ENCODE measurements at places on chromosomes 16 and 17.

GRCh38 chr16:64773184-64773583 lies 348.7 kb downstream of the CDH11 start:
- DNase-seq: no peak

GRCh38 chr16:11609474-11610120 lies 22.9 kb upstream of the LITAF start:
- DNase-seq: no peak

- no peak for DNase-seq
These were observed 11.2 kb downstream of the SPNS3 start for GRCh38 chr17:4444782-4445473.

DNA sequence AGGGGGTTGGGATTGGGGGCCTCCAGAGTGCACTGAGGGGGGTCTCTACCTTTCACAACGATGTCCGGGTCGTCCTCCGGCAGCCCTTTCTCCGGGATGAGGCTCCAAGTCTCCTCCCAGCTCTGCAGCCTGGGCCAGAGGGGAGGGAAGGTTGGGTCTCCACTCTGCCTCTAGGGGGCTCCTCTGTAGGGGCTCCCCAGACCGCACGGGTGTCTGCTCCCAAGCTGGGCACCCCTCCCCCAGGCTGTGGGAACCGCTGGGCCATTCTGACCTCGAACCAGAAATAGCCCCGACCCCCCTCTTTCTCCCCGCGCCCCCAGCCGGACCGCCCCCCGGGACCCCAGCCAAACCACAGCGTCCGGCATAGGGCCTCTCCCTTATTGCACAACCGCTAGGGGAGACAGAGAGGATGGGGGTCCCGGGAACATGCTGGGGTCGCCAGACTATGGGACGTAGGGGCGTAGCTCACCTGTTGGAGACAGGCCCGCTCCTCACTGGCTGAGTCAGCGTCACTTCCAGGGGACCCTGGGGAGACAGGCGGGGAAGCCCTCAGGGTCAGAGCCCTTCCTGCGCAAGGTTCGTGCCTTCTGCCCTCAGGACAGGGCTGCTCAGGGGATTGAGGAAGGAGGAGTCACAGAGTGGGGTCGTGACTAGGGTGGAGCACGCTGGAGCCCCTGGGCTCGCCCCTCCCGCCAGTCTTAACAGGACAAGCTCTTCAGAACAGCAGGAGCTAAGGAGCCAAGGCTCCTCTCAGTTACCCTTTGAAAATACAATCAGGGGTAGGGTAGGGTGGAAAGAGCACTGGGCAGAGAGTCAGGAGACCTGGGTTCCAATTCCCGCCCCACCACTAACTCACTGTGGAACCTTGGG lies 2.7 kb downstream of the PLEKHH3 start:
- DNase-seq: no peak

GRCh38 chr17:12909046-12909445 lies 108.8 kb downstream of the ELAC2 start:
- DNase-seq: no peak

DNA sequence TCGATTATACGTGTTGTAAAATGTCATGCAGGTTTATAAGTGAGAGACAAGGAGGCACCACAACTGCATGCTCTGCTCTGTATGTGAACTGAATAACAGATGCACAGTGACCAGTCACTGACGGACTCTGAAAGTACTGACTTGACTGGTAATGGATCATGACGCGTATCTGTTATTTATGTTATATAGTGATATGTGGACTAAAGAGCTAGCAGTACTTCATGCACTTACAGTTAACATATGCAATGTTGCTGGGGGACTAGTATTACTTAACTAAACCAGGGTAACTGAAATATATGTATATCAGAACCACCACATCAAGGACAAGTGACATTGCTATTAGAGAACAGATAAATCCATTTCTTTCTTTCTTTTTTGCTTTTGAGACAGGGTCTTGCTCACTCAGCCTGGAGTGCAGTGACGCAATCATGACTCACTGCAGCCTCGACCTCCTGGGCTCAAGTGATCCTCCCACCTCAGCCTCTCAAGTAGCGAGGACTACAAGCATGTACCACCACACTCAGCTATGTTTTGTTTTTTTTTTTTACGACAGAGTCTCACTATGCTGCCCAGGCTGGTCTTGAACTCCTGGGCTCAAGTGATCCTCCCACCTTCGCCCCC lies 17.2 kb downstream of the COIL start:
- no peak for DNase-seq

- no peak for DNase-seq
These were observed 5.9 kb upstream of the METTL16 start for GRCh38 chr17:2517539-2517938.

GRCh38 chr17:79218175-79218824 lies 143.7 kb downstream of the ENGASE start:
- no peak for DNase-seq

DNA sequence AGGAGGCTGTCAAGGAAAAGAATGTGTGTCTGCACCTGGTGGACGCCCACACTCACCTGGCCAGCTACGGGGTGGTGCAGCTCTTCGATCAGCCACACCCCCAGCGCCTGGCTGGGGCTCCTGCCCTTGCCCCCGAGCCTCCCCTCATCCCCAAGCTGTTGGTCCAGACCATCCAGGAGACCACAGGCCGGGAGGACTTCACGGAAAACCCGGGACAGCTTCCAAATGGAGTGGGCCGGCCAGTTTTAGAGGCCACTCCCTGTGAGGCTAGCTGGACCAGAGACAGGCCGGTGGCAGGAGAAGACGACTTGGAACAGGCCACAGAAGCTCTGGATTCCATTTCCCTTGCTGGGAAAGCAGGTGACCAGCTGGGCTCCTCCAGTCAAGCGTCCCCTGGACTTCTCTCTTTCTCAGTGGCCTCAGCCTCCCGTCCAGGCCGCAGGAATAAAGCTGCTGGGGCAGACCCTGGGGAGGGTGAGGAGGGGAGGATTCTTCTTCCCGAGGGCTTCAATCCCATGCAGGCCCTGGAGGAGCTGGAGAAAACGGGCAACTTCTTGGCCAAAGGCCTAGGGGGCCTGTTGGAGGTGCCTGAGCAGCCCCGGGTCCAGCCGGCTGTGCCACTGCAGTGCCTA lies 2.2 kb downstream of the WDR81 start:
- no peak for DNase-seq

DNA sequence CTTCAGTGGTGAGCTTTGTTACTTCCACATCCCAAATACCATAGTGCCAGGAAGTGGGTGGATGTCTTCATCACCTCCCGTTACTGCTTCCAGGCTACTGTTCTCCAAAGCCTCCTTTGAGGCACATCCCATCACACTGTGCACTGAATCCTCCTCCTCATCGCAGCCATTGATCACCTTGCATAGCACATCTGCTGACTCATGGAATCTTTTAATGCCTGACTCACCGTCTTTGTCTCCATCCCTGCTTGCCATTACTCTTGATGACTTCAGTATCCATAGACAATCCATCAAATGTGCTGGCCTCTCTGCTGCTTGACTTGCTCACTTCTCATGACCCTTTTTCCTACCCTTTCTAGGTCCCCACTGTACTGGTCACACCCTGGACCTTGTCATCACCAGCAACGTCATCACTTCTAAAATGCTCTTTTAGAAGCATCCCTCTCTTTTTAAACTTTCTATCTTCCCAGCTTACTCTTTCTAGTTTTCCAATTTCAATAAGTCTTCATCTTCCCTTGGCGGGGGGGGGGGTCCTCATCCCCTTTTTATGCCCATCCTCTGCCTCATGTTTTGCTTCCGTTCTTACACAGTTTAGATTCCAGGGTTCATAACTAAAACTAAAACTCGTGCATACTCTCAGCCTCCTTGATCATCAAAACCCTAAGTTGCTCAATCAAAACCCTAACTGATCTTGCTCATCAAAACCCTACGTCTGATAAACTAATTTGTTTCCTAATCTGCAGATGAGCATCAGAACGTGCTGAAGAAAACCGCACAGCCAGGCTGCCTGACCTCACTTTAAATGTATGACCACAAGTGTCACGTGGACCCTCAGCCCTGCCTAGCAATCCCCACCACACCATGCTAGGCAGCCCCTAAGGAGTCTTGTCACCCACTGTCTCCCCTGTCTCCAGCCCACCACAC lies 289.7 kb upstream of the ZFHX3 start:
- no peak for DNase-seq

DNA sequence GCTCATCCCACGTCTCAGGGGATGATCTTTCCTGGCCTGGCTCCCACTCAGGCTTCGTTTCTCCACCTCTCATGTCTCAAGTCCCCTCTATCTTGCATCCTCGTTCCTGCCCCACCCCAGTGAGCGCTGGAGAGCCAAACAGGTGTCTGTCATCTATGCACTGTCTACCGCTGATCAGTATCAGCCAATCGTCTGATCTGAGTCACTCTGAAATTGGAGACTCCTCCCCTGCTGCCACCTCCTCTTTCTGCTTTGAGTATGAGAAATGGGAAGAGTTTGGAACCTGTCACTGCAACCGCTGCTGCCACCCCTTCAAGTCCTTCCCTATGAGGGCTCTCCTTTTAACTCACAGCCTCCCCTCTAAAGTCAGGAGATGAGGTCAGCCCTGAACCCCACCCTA lies 28.0 kb downstream of the FZD2 start:
- no peak for DNase-seq

DNA sequence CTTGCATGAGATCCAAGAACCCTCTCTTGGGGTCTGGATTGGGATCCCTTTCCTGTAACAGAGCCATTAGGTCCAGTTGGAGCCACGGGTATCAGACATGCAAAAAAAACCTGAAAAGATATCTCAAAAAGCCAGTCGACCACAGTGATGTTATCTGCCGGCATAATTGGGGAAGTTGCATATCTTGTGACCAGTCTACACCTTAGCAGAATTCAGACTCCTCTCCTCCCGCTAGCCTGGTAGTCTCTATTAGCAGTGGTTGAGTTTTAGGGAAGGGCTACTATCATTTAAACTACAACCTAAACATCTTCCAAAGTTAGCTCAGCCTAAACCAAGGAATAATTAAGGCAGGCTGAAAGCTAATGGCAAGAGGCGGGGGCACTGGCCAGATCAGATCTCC lies 16.2 kb upstream of the PSMD7 start:
- no peak for DNase-seq

DNA sequence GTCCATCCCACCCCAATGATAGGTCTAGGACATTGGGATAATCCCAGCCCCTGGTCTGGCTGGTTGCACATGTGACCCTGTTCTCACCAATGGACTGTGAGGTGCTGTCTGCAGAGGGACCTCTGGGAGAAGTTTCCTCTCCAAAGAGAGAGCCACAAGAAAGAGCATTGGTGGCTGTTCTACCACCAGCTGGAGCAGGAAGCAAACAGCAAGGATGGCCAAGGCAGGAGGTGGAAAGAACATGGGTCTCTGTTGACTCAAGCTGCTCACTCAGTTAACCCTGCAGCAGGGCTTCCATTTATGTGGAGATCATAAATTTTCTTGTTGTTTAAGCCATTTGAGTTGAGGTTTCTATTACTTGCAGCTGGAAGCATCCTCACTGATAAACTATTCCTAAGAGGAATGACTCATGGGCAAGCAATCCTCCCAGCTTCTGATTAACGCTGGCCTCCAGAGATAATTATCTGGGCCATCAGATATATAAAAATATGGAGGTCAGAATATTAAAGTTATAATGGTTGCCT lies 52.6 kb downstream of the CYB5B start:
- no peak for DNase-seq

GRCh38 chr17:65487990-65488389 lies 73.5 kb downstream of the AXIN2 start:
- DNase-seq: no peak

- DNase-seq: no peak
These were observed 64.0 kb downstream of the NT5M start for GRCh38 chr17:17366941-17367875.

DNA sequence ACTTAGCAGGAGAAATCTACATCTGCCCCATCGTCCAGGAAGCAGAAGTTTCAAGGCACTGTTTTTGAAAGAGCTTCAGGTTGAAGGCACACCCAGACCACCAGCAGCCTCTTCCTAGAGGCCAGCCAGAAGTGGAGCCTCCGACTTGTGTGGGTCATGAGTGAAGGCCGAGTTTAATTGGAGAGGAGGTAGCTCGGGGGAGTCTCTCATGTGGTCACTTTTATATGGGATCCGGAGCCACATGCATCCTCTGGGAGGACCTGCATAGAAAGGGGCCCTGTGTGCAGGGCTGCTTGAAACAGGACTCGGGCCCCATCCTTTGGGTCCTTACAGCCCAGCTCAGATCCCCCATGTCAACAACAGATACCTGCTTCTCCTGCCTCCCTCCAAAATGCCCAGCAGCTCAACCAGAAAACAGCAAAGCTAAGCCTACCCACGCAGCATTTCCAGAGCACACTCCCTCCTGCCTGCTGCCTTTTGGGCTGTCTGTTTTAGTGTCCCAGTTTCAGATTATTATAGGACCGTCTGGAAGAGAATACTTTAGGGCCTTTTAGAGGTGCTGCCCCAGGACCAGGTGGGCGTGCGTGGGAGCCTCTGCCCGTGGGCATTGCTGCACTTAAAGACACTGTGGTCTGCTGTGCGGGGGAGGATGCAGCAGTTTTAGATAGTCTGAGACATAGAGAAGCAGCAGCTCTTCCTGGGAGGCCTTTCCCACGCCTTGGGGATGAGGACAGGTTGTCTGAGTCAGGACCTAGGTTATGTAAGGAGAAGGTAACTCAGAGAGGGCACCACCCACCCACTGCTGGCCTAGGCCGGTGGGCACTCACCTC lies 29.5 kb downstream of the MPRIP start:
- no peak for DNase-seq

- DNase-seq: no peak
These were observed 14.8 kb upstream of the NSRP1 start for GRCh38 chr17:30101686-30102390.

GRCh38 chr17:77331301-77331864 lies 190.6 kb downstream of the SEC14L1 start:
- peak; percentile 89 for DNase-seq

- DNase-seq: no peak
These were observed 181.2 kb upstream of the COX10 start for GRCh38 chr17:13888056-13888609.

- no peak for DNase-seq
These were observed 4.2 kb upstream of the RDM1 start for GRCh38 chr17:35934760-35935159.

GRCh38 chr16:18965555-18965954 lies 18.2 kb upstream of the TMC7 start:
- DNase-seq: no peak

DNA sequence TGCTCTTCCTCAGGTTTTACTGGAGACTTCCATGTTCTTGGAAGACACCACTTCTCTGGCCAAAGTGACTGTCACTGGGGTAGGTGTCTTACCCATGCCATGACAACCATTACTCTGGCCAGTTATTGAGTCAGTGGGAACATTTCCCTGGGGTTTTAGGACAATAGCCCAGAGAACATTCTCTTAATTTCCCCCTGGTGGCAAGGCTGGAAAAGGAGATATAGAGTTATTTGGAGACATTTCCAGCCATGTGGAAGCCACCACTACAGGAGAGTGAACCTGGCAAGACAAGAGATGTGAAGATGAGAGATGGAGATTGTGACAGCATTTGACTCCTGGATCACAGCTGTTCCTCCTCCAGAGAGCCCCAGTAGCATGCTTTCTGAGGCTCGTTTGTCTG lies 106.2 kb downstream of the CDK5R1 start:
- DNase-seq: no peak
